Calu3 (cell line): ENCODE measurements at places on chromosomes 7 and 10.
A peak's percentile ranks its signal among the peaks of the same experiment; 100 is the strongest.

DNA sequence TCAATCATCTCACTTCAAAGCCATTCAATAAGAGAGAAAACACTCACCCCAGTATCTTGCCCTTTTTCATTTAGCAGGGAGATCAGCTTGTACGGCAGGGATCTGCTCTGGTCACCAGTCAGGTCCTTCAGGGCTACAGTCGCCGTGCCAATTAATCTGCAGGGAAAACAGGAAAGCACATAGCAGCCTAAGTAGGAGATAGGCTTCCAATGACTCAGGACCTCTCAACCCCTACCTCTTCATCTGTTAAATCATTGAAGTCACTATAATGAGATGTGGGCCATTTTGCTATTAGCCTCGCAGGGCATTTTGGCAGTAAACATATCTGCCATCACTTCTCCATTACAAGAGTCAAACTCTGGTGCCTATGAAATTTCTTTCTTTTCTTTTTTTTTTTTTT, 50.8 kb downstream of the MYOF start:
- DNase-seq = no peak

DNA sequence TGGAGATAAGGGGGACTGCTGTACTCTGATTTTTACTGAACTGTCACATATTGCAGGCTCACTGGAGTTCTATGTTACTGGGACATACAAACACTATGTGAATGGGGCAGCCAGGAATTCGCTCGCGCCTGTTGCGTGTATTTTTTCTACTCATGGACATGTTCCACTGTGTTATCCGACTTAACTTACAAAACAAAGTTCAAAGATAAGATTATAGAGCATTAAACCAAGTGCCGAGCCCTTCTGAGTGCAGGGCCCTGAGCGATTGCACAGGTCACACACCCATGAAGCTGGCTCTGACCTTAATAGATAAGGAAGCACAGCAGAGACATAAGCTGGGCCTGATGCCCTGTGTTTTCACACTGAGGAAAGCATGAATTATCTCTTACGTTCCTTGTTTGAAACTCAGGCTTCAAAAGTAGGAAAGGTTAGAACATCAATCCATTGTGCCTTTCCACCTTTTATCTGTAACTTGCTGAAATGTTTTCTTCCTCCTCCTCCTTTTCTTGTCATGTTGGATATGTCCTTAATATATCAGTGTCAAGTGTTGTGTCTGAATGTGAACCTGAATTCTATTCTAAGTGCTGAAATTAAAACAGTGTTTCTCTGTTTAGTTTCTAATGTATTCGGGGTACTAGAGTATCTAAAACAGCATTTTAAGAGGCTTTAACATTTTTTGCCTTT, 273.8 kb downstream of the AUTS2 start:
- no peak for DNase-seq

DNA sequence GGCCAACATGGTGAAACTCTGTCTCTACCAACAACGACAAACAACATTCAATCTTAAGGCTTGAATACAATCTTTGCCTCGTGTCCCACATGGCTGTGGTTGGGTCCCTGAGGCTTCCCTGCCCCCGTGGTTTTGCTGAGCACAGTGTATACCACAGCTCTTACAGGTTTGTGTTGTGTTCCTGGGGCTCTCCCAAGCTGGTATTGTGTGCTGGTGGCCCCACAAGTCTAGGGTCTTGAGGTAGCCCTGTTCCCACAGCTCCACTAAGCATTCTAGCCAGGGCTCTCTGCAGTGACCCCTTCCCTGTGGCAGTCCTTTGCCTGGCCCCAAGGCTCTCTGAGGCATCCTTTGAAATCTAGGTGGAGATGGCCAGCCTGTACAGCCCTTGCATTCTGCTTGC, 68.0 kb upstream of the CCNY start:
- DNase-seq = no peak

- peak; percentile 50 for DNase-seq
Observed at GRCh38 chr10:85786401-85786899, 580.1 kb downstream of the GRID1 start.

DNA sequence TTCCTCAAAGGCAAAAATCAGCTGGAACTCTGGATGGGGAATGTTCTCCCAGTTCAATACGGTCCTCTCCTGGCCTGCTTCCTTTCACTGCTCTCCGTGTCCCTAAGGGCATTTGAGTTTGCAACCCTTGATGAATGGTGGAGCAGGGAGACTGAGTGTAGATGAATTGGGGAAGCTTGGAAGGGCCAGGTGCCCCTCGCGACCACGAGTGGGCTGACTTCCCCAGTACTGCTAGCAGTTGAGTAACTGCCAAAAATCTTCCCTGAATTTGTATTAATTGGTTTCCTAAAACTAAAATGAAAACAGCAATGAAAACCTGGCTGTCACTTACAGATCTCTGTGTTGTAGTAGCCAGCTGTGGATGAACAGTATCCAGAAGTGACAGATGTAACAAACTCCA, 13.6 kb downstream of the IRF5 start:
- DNase-seq = no peak

DNA sequence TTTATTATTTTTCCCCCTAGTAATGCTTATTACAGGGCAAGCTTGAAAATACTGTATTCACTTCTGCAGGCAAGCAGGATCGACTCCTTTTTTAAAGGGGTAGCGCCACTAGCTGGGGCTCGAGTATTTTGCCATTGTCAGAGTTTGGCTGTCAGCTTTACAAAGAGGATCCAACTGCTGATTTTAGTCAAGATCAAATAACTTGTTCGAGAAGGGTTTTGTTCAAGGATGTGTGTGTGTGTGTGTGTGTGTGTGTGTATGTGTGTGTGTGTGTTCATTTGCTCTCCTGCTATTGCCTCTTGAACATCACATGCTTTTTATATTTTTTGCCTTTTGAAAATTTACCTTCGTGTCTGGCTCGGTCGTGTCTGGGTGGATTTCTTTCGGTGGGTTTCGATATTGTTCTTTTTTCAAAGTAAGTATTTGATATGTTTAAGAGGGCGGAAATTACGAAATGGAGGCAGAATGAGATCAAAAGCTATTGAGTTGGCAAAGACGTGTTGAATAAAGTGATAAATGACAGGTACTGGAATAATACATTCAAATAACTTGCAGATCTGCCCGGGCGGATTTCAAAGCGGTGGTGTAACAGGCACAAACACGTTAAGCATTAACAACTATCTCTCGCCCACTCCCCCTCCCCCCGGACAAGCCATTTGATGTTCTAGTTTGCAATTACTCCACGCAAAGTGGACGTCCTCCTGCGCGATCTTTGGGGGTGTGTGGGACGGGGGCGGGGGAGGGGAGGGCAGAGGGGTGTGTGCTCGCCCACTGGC, 1.1 kb downstream of the ARID5B start:
- peak; percentile 52 for DNase-seq

DNA sequence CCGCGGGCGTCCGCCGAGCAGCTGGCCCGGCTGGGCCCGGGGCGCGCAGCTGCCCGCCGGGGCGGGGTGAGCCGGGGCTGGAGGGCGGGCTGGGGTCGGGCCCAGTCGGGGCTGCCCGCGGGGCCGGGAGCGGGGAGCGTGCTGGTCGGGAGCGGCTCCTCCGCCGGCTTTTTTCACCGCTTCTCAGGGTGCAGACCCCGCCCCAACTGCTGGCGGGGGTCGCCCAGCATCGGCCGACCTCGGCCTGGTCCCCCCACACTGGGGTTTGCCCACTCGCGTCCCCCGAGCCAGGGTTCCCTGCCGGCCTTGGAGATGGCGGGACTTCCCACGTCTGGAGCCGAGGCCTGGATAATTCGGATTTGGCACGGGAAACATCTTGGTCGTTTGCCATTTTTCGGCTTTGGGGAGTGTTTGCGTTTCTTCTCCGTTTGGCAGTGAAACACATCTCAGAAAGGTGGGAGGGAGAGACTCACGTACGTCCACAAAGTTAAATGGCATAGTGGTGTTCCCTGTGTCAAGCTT, 432 bp downstream of the TMEM248 start:
- no peak for DNase-seq

GRCh38 chr10:91345716-91346115, 64.4 kb upstream of the HECTD2 start:
- no peak for DNase-seq

DNA sequence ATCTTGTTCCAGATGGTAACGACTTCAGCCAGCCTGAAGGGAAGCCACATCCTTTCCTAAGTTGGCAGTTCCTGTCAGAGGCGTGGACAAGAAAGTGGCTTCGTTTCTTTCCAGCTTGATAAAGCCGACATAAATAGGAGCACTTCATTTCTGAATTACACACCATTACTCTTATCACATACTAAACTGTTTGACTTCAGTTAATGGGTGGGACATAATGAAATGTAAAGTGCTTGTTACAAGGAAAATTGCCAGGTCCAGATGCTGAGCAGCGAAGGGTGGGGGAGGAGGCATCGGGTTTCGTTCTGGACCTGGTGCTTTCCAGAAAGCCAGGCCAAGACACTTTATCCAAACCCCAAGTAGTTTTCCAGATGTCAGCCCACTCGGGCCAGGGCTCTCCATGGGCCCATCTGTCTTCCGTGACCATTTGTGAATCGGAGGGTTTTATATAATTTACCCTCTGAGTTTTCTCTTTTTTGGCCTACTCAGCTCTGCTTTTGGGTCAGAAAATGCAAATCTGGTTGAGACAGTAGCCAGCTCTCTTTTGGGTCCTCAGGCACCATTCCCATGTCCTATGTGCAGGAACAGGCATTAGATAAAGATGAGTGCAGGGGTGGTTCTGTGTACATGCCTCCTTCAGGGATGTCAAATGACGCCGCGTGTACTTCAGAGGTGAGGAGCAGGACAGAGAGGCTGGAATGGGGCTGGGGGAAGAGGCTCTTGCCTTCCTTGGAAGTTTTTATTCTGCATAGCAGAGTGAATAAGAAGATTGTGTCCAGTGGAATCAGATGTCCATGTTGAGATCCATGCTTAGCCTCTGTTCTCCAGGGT, 90.2 kb downstream of the TACC2 start:
- no peak for DNase-seq

- no peak for DNase-seq
Observed at GRCh38 chr7:66452165-66452564, 176.5 kb upstream of the KCTD7 start.

DNA sequence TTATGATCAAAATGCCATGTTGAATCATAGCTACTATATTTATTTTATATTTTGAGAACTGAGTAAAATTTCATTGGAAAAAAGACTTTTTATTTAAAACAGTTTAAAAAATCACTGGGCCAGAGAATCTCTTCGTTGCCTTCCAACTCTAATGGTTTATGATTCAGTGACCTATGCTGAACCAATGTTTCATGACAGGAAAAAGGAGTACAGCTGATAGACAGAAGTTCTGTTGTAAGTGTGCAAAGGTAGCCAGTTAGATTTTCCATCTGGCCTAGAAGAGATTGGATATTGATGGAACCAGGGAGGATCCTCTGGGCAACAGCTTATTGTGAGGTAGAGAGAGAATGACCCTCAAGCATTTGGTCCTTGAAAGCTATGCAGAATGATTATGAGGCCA, 745.8 kb downstream of the SUGCT start:
- no peak for DNase-seq

- no peak for DNase-seq
Observed at GRCh38 chr10:5364890-5365338, at the start of gene UCN3. UCN3 (plus strand) TSS chr10:5364966; CDS start chr10:5373721, 8,755 bp downstream.

DNA sequence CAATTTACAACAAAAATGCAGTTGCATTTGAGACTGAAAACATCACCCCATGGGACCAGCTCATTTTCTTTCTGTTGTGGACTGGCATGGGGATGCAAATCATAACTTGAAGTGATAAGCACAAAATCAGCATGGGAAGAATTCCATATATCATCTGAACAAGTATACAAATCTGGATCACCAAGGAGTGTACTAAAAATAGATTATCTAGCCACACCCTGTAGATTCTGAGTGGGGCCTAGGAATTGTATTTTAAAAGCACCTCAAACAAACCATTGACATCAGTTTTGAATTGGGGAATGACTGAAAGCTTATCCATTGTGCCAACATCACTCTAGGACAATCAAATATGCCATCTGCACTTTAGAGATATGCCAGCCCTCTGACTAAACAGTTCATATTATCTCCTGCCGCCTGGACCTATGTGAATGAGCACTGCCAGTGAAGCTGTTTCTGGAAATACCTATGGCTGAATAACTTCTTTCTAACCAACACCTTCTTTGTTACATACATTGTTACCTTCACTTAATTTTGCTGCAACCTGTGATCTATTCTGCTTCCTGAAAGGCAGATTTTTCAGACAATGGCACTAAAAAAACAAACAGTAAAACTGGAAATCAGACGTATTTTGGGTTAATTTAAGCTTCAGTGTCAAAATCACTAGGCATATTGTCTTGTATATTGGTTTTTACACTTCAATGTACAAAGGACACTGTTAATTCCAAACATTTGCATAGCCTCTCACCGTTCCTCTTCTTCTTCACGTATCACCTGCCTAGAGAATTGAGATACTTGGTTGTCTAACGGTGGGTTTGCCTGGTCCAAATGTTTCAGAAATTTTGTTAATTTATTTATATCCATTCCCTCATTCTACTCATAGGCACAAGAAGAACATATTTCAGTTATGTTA, 42.4 kb upstream of the HGF start:
- DNase-seq = no peak

- no peak for DNase-seq
Observed at GRCh38 chr10:74282151-74282847, 131.3 kb downstream of the ADK start.
